ENCODE measurements at places on chromosomes 16 and 17.

DNA sequence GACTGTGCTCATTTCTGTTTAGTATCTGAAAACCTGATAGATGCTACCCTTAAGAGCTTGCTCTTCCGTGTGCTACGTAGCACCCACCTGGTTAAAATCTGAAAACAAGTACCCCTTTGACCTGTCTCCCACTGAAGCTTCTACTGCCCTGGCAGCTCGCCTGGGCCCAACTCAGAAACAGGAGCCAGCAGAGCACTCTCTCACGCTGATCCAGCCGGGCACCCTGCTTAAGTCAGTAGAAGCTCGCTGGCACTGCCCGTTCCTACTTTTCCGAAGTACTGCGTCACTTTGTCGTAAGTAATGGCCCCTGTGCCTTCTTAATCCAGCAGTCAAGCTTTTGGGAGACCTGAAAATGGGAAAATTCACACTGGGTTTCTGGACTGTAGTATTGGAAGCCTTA lies 18.9 kb downstream of the NTAN1 start:
- DNase-seq: no peak

GRCh38 chr17:60968266-60968665 lies 290.6 kb downstream of the BCAS3 start:
- DNase-seq: no peak

DNA sequence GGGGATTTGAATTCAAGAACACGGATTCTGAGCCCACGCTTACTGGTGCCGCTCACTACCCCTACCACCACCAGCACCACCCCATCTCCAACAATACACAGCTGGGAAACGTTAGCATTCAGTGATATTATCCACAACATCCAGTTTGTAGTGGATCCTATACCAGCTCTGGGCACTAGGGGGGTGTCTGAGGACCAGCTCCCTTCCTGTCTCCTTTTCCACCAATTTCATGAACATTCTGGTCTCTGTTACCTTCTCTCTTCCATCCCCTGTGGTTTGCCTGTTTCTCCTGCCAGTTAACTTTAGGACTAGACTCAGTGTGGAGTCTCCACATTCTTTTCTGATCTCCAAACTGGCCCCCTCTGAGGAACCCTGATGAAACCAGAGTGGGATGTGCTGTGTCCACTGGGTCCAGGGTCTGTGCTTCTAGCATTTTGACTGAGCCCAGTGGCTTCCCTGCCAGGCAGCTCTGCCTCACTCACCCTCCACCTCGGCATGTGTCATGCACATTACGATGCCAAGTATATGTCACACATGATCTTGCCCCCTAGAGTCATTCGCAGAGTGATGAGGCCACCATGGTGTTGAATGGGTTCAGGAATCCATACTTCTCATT lies 187.0 kb upstream of the CDH13 start:
- no peak for DNase-seq

DNA sequence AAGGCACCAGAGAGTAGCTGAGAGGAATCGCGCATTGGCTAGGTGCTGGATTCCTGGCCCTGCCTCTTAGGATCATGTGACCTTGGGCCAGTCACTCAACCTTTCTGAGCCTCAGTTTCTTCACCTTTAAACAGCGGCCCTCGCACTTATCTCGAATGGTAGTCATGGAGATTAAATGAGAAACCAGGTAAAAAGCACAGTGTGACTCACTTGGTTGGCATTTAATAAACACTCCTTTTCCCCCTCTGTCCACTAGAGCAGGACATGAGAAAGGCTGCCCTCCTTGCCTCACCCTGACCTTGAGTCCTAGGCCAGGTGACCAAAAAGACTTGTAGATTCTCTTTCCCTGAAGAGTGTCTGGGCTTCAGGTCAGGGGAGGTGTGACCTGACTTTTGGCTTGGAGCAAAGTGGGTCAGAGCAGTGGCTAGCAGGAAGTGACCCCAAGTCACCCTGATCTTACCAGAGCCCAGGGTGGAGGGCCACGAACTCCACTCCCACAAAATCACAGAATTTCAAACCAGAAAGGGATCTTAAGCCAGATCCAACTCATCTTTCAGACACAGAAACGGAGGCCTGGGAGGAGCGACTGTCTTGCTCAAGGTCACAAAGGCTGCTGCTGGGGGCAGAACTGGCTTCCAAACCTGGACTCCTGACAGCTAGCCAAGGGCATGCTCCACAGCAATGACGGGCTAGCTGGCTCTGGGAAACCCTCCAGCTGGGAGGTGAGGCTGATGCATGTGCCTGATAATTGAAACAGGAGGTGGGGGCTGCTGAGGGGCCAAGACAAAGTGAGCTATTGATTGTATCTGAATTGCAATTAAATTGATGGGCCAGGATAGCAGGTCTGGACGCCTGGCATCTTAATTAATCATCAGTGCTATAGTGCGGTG lies 65.2 kb downstream of the PIPOX start:
- no peak for DNase-seq

DNA sequence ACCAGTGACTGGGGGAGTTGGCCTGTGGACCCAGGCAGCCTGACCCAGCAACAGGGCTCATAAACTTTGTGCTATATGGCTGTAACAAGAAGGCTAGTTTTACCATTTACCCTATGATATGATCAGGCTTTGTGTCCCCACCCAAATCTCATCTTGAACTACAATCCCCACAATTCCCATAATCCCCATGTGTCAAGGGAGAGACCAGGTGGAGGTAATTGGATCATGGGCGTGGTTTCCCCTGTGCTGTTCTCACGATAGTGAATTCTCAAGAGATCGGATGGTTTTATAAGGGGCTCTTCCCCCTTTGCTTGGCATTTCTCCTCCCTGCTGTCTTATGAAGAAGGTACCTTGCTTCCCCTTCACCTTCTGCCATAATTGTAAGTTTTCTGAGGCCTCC lies 111.2 kb upstream of the NLRP1 start:
- no peak for DNase-seq

GRCh38 chr17:17217995-17218394 lies 11.9 kb upstream of the PLD6 start:
- no peak for DNase-seq

- DNase-seq: no peak
These were observed 14.7 kb upstream of the BCAR1 start for GRCh38 chr16:75265911-75266701.

DNA sequence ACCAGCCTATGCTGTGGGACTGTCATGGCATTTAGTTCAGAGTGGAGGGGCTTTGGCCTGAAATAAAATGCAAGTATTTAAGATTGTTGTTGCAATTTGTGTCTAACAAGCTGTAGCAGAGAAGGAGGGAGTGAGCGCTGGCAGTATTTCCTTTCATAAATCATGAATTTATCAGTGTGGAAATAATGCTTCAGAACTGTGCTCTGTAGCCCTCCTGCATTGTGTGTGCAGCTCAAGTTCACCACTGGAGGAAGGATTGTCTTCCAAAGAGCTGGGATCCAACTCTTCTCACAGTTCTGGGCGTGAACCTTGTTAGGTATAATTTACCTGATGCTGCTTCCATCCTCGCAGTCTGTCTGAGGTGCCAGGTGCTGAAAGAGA lies 15.1 kb downstream of the SNX11 start:
- no peak for DNase-seq

DNA sequence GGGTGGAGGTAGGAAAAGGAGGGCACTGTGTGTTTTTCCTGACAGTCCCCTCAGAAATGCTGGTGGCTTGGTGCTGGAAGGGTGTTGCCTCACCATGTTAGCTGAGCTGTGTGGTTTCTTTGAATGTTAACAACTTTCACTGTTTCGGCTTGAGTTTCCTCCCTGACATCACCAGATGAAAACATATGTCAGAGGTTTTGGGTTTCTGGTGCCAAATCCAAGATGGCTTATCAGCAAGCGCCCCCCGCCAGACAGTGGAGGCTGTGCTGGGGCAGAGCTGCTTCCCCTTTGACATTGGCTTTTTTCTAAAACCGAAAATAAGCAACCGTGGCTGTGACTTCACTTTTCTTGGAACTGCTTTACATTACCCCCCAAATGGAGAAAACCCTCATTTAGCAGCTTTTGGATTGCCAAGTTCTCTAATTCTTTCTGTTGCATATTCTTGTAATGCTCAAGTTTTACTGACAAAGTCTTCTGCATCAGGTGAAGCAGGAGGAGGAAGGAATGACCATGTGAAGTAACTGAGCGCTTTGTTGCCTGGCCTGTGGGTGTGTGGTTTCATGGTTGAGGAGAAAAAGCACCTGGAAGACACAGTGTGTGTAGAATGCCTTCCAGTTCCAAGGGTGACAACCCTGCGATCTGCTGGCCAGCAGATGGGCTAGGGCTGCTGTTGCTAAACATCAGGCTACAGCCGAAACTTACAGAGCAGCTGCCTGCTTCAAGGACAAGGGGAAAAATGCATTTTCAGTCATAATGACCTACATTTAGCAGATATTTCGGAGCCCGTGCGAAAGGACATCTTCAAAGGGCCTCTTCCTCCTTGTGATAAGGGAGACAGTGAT lies 9.7 kb downstream of the RMI2 start:
- no peak for DNase-seq

- no peak for DNase-seq
These were observed 85.0 kb upstream of the ZNF750 start for GRCh38 chr17:82924812-82925211.
